ENCODE measurements at places on chromosomes 12 and 14.
A peak's percentile ranks its signal among the peaks of the same experiment; 100 is the strongest.

GRCh38 chr12:132921685-132922084 lies 34.3 kb upstream of the CHFR start:
- no peak for DNase-seq

GRCh38 chr12:121801595-121802484 lies 2.0 kb upstream of the SETD1B start:
- DNase-seq: peak; percentile 59

DNA sequence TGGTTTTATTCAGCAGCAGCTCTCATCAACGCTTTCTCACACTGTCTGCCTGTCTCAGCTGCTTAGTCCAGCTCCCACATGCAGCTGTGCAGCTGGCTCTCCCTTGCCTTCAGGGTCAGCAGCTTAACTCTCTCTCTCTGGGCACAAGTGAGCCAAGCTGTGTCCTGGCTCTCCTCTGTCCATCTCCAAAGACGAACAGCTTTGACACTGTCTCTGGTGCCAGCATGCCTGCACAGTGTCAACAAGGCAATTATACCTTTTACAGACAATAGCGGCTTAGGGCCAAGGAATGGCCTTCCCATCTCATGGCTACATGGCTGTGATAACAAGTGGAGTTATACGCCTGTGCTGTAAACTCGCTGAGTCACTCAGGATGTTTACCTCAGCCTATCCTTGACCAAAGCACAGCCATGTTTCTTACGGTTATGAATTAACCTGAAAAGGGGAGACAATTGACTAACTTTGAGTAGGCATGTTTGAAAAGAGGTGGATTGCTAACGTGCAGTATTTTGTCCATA lies 38.4 kb upstream of the MANSC4 start:
- DNase-seq: peak; percentile 12

DNA sequence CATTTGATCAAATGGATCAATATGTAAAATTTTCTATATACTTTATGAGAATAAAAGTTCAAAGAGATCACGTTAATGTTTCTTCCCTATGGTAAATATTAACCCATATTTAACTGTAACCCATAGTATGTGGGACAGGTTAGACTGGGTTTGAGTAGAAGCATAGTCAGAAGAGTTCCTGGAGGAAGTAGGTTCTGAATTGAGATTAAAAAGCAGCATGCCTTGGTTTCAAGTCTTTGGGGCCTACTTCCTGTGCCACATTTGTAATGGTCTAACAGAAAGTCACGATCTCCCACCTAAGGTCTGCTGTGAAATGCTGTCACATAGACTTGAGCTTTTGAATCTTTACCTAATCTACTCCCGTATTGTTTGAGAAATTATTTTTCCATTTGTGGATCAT lies 63.8 kb downstream of the FIGNL2 start:
- no peak for DNase-seq

GRCh38 chr12:81077329-81077685 lies 572 bp upstream of the ACSS3 start:
- no peak for DNase-seq

- DNase-seq: no peak
Observed at GRCh38 chr14:68471029-68471963, 321.6 kb downstream of the ZFP36L1 start.
